Adipose tissue (tissue), 3 donors: ENCODE measurements at places on chromosomes 11 and 22. TPM values are rescaled to one million over a fixed set of nuclear protein-coding genes. Genes with fewer than 3 reads are reported as not detected.

MFRP gene
- polyA plus RNA-seq = 0.03 TPM

ACTN3 gene
- 0.15 TPM for polyA plus RNA-seq

SEPTIN5 gene
- polyA plus RNA-seq = 7.5 TPM

HEPN1 gene
- polyA plus RNA-seq = 2.3 TPM

C11orf91 gene
- polyA plus RNA-seq = 0.40 TPM

RAC2 gene
- polyA plus RNA-seq = 26.9 TPM

NAGA gene
- polyA plus RNA-seq = 17.6 TPM

IGF2 gene
- polyA plus RNA-seq = 31.7 TPM

PPARA gene
- polyA plus RNA-seq = 7.2 TPM

OR52A1 gene
- polyA plus RNA-seq = not detected

PRRG4 gene
- polyA plus RNA-seq = 0.54 TPM

OR52A5 gene
- polyA plus RNA-seq = not detected
